ENCODE measurements at places on chromosomes 1 and 21.
A peak's percentile ranks its signal among the peaks of the same experiment; 100 is the strongest.

- DNase-seq: peak; percentile 27
These were observed 57.3 kb downstream of the NKAIN1 start for GRCh38 chr1:31182352-31182751.

GRCh38 chr1:154605534-154605933 lies 2.5 kb downstream of the ADAR start:
- DNase-seq: no peak

GRCh38 chr1:218030846-218031245 lies 254.2 kb upstream of the RRP15 start:
- DNase-seq: no peak

GRCh38 chr1:221998186-221998612 lies 256.3 kb upstream of the DUSP10 start:
- no peak for DNase-seq

DNA sequence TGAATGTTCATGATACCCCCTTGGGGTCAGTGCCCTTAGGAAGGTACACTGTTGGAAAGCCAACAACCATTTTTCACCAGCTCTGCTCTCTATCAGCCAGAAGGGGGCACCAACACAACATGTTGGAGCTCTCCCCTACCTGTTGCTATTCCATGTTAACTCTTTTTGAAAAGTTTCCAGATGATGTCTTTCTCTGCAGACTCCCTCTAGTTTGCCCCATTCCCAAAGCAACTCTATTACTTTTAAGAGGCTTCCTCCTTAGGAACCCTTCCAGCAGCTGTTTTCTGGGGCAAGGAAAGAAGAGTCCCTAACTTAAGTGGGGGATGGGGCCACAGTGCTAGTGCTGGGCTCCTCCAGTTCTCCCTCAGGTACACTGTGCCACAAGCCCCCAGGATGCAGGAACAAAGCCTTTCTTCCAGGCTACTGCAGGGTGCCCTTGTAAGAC lies 22.9 kb upstream of the NDC1 start:
- DNase-seq: peak; percentile 38

DNA sequence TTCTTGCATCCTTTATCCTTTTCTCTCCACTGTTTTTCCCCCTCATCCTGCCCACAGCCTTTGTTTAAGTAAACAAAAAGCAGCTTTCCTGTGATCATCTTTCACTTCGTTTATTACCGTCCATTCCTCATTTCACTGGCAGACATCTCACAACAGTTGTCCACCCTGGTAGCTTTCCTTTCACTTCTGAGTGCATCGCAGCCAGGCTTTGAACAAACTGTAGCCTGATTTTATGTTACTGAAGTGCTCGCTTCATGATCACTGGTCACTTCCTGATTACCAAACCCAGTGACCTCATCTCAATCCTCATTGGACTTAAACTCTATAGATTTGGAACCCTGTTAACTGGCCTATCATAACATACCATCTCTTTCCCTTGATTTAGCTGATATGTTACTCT lies 67.7 kb downstream of the SDCCAG8 start:
- no peak for DNase-seq

DNA sequence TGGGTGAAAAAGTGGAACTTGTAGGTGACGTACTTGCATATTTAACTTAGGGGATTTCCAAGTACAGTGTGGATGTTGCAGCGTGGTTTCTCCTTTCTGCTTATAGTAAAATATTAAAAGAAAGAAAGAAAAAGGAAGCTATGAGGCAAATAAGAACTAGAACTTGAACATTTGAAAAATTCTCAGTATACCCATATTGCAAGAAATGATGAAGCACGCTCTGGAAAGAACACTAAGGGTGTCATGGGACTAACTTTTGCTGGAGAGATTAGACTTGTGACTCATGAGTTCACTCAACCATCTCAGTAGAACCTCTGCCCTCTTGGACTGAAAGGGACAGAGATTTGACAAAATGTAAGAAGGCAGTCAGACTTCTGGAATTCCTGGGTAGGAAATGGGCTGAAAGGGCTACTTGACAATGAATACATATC lies 704.5 kb upstream of the ADGRL4 start:
- DNase-seq: no peak

DNA sequence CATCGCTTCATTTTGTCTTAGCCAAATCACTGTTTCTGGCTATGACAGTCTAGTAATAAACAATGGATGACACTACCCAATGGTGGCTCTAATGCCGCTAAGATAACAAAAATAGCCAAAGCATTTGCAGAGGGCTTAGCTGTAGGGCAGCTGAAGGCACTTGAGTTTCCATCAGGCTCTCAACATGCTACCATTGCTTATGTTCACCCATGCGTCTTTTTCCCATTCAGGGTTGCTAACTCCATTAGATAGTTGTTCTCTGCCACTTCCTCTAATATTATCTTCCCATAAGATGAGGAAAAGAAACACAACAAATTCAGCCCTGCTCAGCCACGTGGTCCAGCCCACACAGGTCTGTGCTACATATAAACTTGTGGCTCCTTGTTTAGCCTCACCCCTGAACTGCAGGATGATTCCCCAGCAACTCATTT lies 159.6 kb downstream of the TOMM20 start:
- no peak for DNase-seq

All from effector CD4-positive, alpha-beta T cell (primary cell).